ENCODE measurements at places on chromosomes 1 and 21.

DNA sequence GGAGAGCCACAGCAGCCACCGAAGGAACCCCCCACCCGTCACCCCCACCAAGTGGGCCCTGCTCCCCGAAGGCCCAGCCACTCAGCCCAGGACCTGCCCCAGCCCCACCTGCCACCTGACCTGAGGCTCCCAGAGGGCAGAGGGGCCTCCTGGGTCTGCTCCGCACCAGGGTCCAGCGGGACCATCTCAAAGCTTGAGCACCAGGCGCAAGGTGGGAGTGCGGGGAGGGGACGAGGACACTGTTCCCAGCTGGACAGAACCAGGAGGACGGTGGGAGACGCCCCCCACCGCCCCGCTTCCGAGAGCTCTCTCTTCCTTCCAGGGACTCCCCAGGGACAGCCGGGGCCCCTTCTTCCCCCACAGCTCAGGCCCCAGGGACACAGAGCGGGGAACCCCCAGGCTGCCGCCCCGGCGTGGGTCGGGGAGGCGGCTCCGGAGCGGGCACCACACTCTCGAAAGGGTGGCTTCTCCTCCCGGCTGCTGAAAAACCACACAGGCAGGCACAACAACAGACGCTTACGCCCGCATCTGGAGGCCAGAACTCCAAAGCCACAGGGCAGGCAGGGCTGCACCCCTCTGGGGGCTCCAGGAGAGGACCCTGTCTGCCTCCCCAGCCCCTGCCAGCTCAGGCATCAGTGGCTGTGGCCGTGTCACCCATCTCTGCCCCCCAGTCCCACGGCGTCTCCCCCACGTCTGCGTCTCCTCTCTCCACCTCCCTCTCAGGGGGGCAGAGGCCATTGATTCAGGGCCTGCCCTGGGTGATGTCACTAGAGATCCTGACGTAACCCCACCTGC is 1.9 kb upstream of the TTLL10 start:
- peak; percentile 45 for DNase-seq

- no peak for DNase-seq
Observed at GRCh38 chr1:170556917-170557316, 25.0 kb downstream of the GORAB start.

DNA sequence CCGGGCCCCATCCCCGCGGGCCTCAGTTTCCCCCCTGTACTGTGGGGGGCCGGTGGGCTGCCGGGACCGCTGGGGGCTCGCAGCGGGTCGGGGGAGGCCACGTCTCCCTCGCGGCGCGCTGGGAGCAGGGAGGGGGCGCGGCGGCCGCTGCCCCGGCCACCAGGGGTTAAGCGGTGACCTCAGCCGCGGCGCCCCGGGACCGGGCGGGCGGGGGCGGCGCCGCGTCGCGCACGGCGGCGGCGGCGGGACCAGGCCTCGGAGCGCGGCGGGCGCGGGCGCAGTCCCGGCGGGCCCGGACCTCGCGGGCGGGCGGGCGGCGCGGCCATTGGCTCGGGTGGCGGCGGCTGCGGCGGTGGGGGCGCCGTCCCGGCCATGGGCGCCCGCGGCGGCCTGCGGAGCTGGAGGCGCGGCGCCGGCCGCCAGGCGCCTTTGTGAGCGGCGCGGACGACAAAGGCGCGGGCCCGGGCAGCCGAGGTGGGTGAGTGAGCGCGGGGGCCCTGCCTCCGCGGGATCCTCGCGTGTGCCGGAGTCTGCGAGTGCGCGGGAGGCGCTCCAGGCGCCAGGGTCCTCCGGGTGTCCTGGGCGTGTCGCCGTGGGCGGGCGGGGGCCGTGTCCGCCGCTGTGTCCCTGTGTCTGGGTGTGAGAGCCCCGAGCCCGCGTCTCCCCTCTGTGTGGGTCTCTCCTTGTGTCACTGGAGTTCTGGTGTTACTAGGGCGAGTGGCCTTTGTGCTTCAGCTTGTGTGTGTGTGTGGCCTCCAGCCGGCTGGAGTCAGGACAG is at the start of gene ARHGEF10L:
ARHGEF10L (plus strand) TSS at position 222 of the 778 bp plus-strand sequence. CDS start 40,898 bp downstream, outside the sequence.
- no peak for DNase-seq

GRCh38 chr1:22537441-22538139 is 25.7 kb upstream of the EPHA8 start:
- DNase-seq, result no peak

GRCh38 chr1:200437556-200438203 is 27.8 kb upstream of the ZNF281 start:
- peak; percentile 18 for DNase-seq

DNA sequence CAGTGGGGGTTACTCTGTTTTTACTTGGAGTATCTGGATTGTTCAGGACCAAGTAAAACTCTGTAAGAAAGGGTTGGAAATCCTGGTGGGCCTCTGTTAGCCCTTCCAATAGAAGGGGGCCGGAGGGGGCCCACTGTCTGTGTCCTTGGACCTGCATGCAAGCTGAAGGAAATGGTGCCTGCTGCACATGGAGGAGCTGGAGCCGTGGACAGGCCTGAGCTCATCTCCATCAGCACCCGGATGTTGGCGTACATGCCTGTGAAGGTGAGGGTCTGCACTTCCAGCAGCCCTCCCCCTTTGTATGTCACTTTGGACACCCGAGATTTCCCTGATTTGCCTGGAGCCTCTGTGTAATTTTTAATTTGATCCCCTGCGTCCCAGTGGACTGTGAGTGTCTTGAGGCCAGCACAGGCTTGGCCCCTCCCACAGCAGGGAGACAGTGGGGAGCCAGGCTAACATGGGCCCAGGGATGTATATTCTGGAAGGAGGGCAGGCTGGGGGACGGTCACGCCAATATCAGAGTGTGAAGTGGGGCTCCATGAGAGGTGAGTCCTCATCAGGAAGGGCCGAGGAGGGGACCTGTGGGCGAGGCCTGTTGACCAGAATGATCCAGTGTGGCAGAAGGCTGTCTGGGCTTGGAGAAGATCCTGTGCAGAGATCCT is 16.8 kb downstream of the GALNT2 start:
- DNase-seq, result no peak

DNA sequence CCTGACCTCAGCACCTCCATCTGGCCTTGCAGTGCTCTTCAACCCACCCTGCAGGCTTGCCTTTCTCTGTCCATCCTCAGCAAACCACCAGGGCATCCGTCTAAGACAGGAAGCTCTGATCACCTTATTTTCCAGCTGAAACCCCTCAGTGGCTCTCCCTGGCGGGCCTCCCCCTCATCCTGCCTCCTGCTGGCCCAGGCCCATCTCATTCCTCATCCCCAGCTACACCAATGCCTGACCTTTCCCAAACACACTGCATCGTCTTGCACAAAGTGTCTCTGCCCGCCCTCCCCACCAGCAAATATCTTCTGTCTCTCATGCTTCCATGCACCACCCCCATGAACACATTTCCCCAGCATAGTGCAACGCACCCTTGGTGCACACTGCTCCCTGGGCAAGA is 205.0 kb downstream of the TOMM20 start:
- no peak for DNase-seq

GRCh38 chr1:12091191-12091590 is 28.1 kb downstream of the TNFRSF8 start:
- no peak for DNase-seq

GRCh38 chr1:67749263-67749843 is 64.4 kb downstream of the GADD45A start:
- DNase-seq, result no peak

All from CD4-positive, alpha-beta T cell treated with Interleukin-21 for 1 hour (primary cell).